ENCODE measurements at places on chromosomes 3 and 15.

- no peak for DNase-seq
These were observed 106.6 kb downstream of the VGLL4 start for GRCh38 chr3:11536936-11537612.

- DNase-seq: peak; percentile 47
These were observed 61.3 kb upstream of the LPP start for GRCh38 chr3:188092648-188093047.

DNA sequence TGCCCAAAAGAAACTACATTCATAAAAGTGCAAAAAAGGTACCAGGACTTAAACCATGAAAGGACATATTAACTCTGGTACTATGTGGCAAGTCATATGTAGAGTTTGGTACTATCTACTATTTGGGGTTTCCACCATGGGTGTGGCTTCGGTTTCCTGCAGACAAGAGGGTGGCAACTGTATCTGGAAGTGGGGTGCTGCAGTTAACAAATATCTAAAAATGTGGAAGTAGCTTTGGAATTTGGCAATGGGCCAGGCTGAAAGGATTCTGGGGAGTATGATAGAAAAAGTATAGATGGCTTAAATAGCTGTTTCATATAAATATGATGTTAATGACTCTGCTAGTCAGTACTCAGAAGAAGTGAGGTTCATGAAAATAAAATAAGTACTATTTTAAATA lies 44.0 kb downstream of the PLSCR2 start:
- DNase-seq: no peak

GRCh38 chr3:142459096-142459495 lies 11.3 kb upstream of the XRN1 start:
- no peak for DNase-seq

DNA sequence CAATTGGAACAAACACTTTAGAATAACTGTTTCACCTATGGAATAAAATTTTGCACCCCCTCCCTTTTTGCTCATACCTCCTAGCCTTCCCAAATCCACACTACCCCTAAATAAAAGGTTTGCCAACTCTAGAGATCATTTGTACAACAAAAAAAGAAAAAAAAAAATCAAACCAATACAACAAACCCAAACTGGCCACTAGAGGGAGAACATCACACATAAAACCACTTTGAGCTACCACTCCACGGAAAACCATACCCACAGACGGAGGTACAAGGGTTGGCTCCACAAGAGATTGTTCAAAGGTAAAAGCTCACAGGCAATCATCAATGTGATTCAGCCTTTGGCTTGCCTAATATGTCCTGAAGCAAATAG lies 47.6 kb downstream of the SETMAR start:
- DNase-seq: peak; percentile 20

GRCh38 chr3:18597919-18598318 lies 172.8 kb upstream of the SATB1 start:
- no peak for DNase-seq

- no peak for DNase-seq
These were observed 41.5 kb downstream of the DLG1 start for GRCh38 chr3:197256836-197257444.

GRCh38 chr3:15405448-15406050 lies 21.8 kb downstream of the METTL6 start:
- DNase-seq: no peak

DNA sequence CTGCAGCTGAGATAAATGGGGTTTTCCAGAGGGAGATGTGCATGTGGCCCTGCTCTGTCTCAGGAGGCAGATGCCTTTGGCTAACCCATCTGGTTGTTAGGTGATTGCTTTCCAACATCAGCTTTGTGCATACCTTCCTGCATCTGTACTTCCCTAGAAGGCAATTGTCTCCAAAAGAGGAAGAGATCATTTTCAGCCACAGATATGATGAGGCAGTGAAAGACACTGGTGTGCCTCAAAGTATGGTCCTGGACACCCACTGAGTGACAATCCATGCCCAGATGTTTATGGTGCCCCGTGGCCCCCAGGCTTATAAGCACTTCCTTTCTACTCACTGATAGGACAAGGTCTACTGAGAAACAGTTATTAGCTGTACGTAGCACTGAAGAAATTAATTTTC lies 117.5 kb upstream of the NR2F2 start:
- no peak for DNase-seq

GRCh38 chr3:353191-353739 lies 156.7 kb downstream of the CHL1 start:
- no peak for DNase-seq

- no peak for DNase-seq
These were observed 22.5 kb upstream of the SEMA3F start for GRCh38 chr3:50132421-50133282.

Data from stimulated activated CD4-positive, alpha-beta T cell treated with anti-CD3 and anti-CD28 coated beads, Interleukin-12 subunit alpha, Interleukin-12 subunit beta, amount 100 ng/mL, for 48 hours (primary cell).